Stimulated activated CD4-positive, alpha-beta T cell treated with anti-CD3 and anti-CD28 coated beads, Interleukin-4, amount 100 ng/mL, for 24 hours (primary cell): ENCODE measurements at places on chromosomes 2 and 18.

DNA sequence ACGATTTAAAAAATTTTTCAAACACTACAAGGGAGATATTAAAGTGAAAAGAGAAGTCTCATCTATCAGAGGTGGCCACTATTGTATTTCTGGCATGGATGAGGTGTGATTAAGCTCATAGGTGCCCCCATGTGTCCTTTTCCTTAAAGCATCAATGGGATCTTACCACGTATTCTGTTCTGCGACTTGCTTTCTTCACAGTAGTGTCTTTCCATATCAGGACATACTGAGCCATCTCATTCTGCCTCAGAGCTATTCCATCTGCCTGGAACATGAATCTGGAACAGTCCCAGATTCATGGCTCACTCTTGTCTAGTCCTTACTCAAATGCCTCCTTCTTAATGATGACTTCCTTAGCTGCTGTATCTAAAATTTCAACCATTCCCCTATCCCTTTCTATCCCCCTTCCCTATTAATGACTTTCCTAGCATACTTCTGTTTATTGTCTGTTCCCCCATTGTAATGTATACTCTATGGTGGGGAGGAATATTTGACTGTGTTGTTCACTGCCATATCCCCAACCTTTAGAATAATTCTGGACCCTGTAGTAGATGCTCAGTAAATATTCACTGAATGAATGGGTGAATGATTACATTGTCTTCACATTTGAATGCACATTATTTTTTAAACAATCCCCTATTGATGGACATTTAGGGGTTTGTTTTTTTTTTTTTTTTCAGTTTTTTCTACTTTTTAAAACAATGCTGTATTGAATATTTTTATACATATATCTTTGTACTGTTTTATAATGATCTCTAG lies 11.1 kb downstream of the STAMBP start:
- no peak for DNase-seq

DNA sequence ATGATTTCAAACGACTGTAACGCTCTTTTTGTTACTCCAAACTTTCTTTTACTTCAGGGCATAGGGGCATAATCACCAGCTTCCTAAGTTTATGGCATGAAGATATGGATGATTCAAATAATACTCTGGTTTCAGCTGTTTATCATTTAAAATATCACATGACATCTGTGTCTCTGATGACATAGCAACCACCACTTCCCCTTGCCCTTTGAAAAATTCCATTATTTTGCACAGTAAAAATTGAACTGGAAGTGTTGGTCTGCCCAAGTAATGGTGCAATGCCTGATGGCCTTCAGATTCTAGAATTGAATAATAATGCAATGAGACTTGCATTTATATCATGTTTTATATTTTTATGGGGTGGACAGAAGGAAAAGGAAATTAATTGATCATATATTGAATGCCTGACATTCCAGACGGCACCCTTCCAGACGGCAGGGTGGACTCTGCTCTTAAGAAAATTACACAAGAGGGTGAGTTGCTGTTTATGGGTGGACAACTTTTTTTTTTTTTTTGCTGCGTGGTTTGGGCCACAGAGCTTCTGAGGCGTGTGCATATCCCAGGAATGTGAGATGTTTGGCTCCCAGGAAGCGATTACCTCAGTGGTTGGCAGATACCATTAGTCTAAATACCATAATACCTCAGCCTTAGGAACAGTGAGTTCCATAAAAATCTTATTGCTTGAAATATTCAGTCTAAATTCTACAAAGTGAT lies 101.7 kb upstream of the ZNF521 start:
- no peak for DNase-seq

GRCh38 chr18:1599196-1599595 lies 694.5 kb downstream of the ADCYAP1 start:
- no peak for DNase-seq

DNA sequence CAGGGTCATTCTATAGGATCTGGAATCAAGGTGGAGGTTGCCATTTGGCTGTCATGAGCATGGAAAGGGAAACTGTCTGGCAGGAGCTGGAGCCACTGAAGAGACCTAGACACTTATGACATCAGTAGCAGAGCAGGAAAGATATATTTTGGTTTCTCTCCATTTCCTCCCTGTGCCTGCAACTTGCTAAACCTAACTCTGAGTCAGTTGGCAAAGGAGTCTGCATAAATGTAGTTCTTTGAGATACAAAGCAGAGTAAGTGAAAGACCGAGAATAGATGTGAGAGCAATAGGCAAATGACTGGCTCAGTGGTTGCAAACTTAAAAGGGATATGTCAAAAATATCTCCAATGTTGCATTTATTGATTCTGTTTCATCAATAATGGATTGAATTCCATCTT lies 757.7 kb downstream of the KCNJ3 start:
- DNase-seq = no peak

DNA sequence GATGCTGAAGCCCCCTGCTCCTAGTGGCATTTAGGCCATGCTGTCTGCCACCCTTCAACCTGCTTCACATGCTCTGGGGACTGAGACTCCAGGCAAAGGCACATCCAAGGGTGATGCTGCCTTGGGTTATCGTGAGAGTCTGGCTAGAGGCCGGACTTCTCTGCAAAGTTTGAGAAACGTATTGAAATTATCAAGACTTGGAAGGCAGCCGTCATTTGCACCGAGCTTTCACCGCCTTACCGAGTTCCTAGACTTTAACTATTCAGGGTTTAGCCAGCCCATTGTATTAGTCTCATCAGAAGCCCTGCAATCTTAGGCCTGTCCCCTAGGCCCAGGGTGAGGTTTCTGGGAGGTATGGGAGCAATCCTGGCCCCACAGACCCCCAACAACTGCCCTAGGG lies 34.0 kb downstream of the RDH14 start:
- no peak for DNase-seq

DNA sequence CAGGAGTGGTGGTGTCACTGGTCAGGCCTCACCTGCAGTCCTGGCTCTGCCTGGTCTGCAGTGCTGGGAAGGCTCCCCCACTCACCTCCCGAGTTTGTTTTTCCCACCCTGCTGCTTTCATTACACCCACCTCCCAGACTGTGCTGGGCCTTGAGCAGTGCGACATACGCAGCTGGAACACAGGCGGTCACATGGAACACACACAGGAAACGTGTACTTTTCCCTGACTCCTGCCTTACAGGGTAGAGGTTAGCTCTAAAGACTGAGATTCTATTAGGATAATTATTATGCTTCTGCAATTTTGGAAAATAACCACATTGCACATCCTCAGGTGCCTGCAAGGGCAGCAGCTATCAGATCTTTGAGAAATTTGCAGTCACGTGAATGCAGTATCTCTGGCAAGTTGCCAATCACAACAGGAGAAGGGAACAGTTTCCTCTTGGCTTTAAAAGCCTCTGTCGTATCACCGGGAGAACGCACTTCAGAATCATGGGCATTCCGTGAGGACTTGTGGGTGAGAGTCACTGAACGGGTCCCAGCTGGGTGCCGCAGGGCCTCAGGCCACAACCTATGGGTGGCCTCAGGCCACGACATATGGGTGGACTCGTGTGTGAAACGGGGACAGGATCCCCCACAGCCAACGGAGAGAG lies 136.5 kb downstream of the ZNF236 start:
- no peak for DNase-seq

DNA sequence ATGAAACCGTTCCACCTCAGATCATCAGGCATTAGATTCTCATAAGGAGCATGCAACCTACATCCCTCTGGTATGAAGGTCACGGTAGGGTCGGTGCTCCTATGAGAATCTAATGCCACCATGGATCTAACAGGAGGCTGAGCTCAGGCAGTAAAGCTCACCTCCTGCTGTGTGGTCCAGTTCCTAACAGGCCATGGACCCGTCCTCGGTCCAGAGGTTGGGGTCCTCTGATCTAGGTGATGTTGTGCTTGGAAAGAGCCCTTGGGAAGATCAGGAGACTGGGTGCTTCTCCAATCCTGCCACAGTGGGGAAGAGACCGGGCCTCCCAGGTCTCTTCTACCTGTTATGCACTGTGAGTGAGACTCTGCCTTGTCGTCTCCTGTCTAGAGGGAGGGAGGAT lies 104.6 kb downstream of the ACKR3 start:
- no peak for DNase-seq

GRCh38 chr2:135815269-135815668 lies 21.7 kb downstream of the LCT start:
- peak; percentile 19 for DNase-seq

GRCh38 chr2:19062370-19062769 lies 296.1 kb downstream of the OSR1 start:
- no peak for DNase-seq

GRCh38 chr18:74226156-74226555 lies 65.6 kb downstream of the CYB5A start:
- DNase-seq = no peak

- DNase-seq = no peak
Observed at GRCh38 chr2:216279459-216279858, 92.8 kb downstream of the MARCHF4 start.

DNA sequence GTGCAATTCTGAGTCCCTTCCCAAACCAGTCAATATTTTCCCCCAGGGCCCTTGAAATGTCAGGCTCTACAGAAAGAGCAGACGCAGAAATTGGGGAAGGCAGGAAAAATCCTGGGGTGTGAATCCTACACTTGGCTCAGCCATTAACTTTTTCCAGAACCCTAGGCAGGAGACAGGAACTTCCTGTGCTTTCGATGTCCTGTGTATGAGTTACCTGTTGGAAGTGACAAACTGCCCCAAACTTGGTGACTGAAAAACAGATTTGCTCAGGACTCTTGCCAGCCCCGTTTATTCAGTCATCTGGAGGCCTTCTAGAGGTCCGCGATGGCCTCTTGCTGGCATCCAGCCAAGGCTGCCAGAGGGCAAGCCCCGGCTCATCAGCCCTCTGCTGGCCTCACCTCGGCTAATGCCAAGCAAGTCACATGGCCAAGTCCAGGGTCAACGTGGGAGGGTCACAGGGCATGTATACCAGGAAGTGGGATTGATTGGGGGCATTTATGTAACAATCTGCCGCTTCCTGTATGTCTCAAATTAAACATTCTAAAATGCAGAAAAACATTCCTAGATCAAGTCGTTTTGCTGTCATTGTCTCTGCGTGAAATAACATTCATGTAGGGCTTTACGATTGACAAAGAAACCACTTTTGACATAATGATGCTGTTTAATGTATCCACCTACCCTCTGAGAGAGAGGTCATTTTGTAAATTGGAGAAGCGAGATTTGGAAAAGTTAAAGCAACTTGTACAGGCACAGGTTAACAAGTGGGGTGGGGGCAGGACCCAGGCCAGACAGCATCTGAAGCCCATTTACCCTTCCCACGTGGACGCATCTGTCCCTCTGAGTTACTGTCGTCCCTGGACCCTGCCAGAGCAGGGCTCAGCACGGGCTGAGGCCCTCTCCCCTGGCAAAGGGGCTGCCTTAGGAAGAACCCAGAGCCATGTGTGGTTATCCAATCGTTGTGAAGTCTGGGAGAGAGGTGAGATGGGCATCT lies 179.4 kb downstream of the INHBB start:
- no peak for DNase-seq

DNA sequence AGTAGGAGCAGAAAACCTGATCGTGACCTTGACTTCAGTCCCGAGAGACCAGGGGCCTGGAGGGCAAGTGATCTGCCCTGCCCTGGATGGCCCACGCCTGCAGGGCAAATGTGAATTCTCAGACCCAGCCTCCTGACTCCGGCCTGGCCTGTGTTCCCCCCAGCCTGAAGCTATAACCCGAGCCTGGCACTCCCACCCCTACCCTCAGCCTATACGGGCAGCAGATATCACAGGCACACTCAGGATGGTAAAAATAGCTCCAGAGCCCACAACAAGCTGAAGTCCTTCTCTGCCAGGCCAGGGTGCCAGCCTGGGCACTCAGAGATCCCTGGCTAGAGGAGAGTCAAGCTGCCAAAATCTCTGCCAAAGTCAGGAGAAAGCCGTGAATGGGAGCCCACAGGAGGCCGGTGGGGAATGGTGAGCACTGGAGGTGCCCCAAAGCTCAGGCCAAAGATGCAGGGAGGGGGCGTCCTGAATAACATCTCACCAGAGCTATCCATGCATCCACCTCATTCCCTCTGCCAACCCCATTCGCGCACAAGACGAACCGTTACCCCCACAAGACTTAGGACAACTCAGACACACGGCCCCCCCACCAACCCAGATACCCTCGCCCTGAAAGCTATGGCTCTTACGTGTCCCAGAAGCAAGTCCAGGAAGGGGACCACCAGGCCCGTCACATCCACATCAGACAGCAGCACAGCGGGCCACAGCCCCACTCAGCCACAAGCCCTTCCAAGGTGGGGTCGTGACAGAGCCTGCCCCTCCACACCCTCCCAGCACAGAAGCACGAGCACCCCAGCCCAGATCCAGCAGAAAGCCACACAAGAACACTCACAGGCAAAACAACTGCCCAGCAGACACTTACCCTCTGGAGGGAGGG lies 144.9 kb downstream of the TNS1 start:
- no peak for DNase-seq

DNA sequence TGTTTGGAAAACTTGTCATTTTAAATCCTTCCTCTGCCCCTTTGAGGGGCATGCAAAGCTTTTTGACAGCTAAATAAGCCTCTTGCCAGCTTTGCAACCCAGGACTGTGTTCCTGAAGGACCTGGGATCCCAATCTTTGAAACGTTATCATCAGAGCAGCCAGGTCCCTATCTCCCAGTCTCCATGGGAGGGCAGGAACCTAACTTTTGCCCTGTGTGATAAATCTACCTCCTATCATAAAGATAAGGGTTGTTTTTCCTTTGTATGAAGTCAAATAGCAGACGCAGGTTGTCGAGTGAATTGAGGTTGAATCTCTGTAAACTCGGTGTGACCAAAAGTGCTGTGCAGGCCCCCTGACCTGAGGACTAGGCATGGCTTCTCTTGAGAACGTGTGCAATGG lies 30.1 kb downstream of the TPRKB start:
- no peak for DNase-seq

DNA sequence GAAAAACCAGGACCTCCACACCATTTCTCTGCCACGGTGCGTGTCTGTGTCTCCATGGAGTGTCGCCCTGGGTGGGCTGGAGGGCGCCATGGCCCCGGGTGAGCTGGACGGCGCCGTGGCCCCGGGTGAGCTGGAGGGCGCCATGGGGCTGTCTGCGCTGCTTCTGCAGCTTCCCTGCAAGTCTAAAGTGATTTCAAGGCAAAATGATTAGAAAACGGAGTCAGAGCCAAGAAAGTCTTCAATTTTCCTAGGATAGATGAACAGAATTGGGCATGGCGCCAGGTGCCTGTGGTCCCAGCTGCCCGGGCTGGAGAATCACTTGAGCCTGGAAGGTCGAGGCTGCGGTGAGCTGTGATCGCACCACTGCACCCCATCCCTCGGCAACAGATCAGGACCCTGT lies 27.7 kb upstream of the NFATC1 start:
- no peak for DNase-seq

- no peak for DNase-seq
Observed at GRCh38 chr2:159402790-159403189, 116.3 kb upstream of the WDSUB1 start.

DNA sequence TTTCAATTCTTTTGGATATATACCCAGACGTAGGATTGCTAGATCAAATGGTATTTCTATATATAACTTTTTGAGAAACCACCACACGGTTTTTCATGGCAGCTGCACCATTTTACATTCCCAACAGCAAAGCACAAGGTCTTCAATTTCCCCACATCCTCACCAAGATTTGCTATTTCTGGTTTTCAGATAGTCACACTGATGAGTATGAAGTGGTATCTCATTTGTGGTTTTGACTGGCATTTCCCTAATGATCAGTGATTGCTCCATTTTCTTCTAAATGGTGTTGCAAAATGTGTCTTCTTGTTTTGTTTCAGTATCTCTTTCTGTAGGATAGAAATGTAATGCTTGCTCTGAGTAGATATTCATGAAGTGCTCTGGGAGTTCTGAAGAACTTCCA lies 52.0 kb downstream of the ANKRD44 start:
- no peak for DNase-seq

GRCh38 chr2:84844141-84844540 lies 36.7 kb downstream of the TRABD2A start:
- no peak for DNase-seq

GRCh38 chr2:44495544-44495943 lies 133.8 kb downstream of the CAMKMT start:
- DNase-seq = no peak
